ENCODE measurements at places on chromosomes 11 and 22.

DNA sequence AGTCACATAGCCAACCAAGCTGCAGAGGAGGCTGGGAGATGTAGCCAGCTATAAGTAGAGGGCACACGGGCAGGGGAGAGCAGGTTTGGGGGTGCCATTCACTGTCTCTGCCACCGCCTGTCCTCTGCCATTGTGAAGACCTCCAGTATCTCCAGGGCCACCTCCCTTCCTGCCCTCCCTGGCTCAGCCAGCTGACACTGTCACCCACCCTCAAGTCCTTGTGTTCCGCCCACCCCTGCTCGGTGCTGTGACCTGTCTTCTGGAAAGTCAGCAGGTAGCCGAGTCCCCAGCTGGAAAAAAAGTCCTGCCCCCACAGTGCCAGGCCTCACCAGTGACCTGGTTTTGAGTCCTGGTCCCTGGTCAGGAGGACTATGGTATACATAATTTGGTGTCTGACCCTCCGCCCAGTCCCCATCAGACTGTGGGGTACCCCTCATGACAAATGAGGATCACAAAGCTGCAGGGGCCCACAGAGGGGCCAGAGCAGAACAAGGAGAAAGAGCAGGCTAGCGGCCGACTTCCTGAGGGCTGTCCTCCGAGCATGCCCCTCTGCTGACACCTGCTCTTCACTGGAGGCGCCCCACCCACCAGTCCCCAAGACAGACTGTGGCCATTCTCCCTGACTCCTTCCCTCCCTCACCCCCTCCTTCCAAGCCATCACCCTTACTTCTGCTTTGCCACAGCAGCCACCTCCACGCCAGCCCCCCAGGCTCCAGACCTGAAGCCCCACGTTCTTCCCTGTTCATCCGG is 7.1 kb upstream of the IL2RB start:
- no peak for DNase-seq

DNA sequence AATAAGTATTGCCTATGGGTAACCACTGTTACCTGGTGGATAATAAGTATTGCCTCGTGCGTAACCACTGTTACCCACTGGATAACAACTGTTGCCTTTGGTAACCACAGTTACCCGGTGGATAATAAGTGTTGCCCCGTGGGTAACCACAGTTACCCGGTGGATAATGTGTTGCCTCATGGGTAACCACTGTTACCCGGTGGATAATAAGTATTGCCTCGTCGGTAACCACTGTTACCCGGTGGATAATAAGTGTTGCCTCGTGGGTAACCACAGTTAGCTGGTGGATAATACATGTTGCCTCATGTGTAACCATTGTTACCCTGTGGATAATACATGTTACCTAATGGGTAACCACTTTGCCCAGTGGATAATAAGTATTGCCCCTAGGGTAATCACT is 9.8 kb upstream of the NXPE4 start:
- DNase-seq: no peak

- no peak for DNase-seq
These were observed 839.2 kb downstream of the TBC1D22A start for GRCh38 chr22:47601666-47602065.

GRCh38 chr11:128520206-128520887 is 67.0 kb downstream of the ETS1 start:
- no peak for DNase-seq

- no peak for DNase-seq
These were observed 1046.9 kb downstream of the BRD1 start for GRCh38 chr22:48780597-48781277.

- no peak for DNase-seq
These were observed 31.8 kb upstream of the SLC35C1 start for GRCh38 chr11:45772986-45773785.

DNA sequence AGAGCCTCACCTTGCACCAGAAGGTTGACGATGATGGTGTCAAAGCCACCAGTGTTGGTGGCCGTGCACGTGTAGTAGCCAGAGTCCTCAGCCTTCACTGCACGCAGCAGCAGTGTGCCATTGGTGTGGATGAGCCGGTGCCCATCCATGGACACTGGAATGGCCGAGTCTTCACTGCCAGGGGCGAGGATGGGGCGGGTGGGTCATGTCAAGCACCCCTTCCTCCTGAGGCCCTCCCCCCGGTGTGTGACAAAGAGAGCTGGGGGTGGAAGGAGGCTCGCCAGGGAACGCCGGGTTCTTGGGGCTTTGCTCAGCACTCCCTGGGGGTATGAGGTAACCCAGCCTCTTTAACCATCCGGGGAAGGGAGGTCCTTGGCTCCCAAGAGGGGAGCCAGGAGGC is 111.6 kb downstream of the CEP164 start:
- DNase-seq: no peak

- DNase-seq: no peak
These were observed 25.5 kb downstream of the MYBPC3 start for GRCh38 chr11:47327025-47327424.

GRCh38 chr11:102317768-102318103 is 452 bp downstream of the BIRC3 start:
- DNase-seq: no peak

GRCh38 chr22:43622886-43623285 is 189.2 kb downstream of the EFCAB6 start:
- DNase-seq: no peak

DNA sequence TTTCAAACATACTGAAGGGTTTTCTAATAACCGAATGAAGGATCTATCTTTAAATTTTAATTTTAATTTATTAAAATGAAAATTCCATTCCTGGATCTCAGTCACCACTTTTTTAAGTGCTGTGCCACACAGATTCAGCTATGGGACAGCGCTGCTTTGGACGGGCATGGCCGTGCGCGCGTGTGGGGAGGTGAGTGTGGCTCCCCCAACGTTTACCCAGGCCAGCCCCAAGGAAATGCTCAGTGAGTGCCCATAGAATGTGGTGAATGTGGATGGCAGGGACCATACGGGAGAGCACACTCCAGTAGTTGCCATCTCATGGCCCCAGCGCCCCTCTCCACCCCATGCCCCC is 88.0 kb upstream of the KCNQ1OT1 start:
- no peak for DNase-seq

- no peak for DNase-seq
These were observed 31.4 kb downstream of the HSPA8 start for GRCh38 chr11:123030517-123030916.

DNA sequence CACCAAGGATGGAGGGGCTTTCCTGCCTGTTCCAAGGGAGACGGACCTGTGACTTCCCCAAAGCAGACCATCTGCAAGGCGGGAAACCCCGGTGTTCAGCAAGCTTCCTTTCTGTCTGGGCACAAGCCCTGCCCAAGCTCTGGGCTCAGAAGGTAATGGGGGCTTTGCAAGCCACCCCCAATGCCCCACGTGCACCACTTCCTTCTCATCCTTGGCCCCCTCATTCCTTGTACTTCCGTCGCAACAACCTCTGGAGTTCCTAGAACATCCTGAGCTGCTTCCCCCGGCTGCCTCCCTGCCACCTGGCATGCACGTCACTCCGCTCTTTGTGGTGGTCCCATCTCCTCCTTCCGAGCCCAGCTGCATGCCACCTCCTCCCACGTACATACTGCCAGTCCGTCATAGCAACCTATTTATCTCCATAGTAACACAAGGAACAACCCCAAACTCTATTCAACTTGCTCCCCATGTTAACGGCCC is 3.9 kb downstream of the MYEOV start:
- DNase-seq: no peak

- DNase-seq: no peak
These were observed 696.5 kb upstream of the CHORDC1 start for GRCh38 chr11:90919332-90919731.

DNA sequence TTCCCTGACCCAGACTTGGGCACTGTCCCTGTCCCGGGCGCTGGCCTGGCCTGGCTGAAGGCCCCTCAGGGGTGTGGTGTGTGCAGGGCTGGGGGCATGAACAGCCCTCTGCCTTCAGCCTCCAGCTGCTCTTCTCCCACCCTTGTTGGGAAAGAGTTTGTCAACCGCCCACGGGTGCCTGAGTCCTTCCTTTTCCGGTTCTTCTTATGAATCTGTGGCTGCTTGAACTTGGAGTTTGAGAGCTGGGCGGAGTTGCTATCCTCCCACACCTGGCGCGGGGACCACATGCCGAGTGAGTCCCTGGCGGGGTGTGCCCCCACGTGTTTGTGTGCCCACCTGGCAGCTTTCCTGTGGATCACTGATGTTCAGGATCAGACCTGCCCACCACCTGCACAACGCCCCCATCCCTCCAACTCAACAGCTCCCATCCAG is 13.4 kb downstream of the NFAM1 start:
- no peak for DNase-seq

- no peak for DNase-seq
These were observed 2.7 kb downstream of the DTX4 start for GRCh38 chr11:59174664-59175033.

GRCh38 chr22:47600281-47600680 is 837.8 kb downstream of the TBC1D22A start:
- no peak for DNase-seq

- DNase-seq: no peak
These were observed 762 bp downstream of the MTMR3 start for GRCh38 chr22:29883775-29884097.

GRCh38 chr11:45223496-45223895 is 62.6 kb downstream of the SYT13 start:
- DNase-seq: no peak

GRCh38 chr11:80167766-80168165 is 726.9 kb upstream of the TENM4 start:
- no peak for DNase-seq

DNA sequence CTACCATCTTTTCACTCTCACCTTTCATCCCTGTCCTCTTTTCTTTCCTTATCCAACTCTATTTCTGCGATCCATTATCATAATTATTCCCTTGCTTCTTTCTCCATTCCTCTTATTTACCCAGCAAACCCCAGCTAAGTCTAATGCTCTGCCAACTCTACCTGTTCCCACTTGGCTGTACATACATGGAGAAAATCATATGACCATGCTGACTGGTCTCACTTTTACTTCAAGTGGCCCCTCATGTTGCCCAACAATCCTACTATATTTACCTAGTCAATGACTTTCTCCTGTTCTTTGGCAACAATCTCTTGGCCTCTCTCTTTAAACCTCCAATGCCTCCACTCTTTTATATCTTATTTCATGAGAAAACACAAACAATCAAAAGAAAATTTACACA is 94.1 kb downstream of the USP35 start:
- no peak for DNase-seq

DNA sequence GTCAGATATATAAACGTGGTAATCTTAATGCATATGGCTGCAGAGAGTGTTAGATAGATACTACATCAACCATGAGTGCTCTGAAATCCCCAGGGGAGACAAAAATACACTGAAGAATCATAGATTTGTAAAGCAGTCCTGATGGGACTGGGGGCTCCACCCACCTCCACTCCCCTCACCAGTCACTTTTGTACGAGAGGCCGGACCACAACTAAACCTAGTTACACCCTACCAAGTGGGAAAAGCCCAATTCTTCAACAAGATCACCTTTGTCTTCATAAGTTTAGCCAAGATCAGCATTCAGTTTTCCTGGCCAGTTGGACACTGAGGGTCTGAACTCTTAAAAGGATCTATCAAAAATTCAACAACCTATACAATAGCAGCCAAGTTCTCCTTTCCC is 1.5 kb downstream of the SF1 start:
- DNase-seq: no peak

DNA sequence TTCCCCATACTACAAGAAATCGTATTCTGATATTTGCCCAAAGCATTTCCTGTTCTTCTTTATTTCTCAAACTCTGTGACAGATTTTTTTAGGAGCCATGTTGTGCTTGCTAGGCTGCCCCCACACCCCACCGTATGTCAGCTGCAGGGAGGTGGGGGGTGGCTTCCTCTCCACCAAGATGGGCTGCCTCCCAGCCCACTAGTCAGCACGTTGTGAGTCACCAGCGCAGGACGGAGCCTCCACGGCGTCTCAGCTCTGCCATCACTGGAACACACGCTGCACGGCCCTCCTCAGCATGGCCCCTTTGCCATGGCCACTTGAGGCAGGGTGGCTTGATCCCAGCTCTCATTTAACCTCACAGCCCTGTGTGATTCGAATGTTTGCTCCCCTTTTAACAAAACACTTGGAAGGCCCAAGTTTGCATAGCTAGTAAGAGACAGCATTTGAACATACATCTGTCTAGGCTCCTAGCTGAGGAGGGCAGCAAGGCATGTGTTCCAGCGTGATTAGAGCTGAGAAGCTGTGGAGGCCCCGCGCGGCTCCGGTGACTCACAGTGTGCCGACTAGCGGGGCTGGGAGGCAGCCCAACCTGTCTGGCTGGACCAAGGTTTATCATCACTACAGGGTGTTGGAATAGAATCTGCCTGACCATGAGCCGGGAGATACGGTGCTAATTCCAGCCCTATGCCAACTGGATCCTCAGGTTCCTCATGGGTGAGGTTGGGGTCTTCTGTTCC is 180.7 kb upstream of the NCAM1 start:
- DNase-seq: peak; percentile 39

DNA sequence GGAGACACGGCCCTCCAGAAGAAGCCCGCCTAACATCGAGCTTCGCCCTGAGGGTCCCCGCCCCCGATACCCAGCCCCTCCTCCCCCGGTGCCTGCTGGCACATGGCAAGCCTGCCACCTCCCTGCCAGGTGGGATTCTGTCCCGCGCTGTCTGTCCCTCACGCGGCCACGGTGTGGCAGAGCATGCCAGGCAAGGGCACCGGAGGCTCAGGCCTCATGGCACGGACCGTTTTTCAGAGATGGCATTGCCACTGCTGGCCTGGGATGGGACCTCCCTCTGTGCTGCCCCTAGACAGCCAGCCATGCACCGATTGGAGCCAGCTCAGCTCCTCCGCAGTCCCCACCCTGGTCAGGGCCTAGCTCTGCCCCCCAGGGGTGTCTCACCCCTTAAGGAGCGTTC is 19.4 kb downstream of the MRPL23 start:
- no peak for DNase-seq

DNA sequence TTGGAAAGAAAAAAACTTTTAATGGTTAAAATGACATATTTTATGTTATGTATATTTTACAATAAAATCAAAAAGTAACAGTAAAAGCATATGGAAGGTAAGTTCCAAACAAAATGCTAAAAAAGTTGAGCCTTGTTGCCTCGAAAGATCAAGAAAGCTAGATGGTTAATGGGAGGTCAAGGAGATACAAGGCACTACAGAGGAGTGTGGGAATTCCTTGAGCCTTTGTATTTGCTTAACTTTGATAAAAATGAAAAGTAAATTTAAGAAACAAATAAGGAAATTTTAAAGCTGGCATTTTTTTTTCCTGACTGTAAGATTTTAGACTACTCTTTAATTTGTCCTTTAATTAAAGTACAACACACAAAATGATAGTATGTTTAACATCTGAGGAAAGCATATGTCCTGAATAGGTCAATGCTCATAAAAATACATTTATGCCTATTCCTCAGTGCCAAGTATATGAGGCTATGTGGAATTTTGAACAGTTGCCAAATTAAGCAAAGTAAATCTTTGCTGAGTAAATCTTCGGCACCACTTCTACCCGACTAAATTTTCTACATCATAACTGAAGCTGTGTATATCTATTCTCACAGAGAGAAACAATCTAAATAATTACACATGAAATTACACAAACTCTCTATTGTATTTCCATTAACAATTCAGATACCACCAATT is 108.8 kb downstream of the TTC28 start:
- DNase-seq: no peak

GRCh38 chr11:26953770-26954392 is 40.0 kb upstream of the FIBIN start:
- DNase-seq: peak; percentile 66
